ENCODE measurements at places on chromosomes 11 and 22.

GRCh38 chr11:118661425-118662301 lies 17.8 kb downstream of the TREH start:
- DNase-seq = no peak

DNA sequence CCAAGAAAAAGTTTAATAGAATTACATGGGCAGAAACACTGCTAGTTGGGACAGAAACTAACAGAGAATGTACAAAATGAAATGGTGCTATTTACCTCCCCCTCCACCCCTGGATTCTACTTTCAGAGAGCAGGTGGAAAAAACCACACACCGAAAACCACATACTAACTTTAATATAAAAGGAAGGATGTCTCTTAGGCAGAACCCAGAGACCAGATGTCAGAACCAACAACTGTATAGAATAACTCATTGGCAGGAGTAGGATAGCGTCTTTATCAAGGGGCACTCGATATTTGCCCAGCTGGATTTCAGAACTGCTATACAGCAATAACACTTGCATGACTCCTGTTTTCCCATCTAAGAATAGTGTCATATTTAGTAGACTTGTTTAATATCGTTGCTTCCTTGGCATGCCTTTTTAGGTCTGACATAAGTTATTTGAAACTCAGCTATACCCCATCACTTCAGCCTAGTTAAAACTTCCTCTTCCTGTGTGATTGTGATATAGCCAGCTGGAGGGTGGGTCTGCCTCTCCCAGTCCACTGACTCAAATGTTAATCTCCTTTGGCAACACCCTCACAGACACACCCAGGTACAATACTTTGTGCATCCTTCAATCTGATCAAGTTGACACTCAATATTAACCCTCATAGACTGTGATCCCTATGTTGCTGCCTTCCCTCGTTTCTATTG lies 1.2 kb downstream of the SLC22A25 start:
- DNase-seq = no peak

DNA sequence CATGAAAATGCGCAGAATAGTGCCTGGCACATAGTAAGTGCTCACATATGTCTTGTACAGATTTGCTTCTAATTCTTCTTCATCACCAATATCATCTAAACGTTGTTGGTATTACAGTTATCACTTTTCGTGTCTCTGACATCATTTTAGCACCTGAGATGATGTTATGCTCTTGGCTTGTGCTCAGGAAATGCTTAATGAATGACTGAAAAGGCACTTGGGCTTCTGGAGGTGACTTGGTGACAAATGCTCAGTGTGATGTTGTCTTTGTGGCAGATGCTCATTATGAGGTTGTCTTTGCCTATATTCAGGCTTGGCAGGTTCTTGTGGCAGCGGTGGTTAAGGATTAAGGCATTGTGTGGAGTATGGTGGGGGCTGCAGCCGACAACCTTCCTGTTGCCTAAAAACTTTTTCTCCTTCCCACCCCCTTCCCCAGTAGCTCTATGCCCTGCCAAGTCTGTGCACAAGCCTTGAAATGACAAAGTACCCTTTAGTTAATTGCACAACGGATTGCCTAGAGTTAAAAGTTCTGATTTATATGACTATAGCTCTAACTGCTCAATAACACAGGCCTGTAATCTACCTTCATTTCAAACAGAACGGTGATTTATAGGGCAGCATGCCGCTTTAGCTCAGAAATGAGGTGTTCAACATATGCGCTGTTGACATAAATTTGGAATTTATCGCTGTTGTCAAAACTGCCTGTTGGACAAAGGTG lies 82.5 kb downstream of the ZBTB16 start:
- DNase-seq = no peak

DNA sequence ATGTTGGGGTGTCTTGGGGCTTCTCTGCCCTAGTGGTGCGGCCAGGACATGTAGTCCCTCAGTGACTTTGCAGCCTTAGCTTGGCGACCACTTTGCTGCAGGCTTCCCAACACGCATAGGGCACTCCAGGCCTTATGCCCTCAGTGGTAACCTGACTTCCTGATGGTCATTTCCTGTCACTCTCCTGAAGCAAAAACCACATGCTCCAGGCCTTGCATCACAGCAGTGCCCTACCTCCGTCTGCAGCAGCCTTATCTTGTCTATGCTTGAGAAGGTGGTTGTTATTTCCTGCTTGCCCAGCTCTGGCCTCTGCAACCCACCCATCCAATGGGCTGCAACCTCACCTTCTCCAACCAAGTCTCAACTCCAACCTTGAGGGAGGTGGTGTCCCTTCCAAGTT lies 33.4 kb upstream of the PISD start:
- no peak for DNase-seq

DNA sequence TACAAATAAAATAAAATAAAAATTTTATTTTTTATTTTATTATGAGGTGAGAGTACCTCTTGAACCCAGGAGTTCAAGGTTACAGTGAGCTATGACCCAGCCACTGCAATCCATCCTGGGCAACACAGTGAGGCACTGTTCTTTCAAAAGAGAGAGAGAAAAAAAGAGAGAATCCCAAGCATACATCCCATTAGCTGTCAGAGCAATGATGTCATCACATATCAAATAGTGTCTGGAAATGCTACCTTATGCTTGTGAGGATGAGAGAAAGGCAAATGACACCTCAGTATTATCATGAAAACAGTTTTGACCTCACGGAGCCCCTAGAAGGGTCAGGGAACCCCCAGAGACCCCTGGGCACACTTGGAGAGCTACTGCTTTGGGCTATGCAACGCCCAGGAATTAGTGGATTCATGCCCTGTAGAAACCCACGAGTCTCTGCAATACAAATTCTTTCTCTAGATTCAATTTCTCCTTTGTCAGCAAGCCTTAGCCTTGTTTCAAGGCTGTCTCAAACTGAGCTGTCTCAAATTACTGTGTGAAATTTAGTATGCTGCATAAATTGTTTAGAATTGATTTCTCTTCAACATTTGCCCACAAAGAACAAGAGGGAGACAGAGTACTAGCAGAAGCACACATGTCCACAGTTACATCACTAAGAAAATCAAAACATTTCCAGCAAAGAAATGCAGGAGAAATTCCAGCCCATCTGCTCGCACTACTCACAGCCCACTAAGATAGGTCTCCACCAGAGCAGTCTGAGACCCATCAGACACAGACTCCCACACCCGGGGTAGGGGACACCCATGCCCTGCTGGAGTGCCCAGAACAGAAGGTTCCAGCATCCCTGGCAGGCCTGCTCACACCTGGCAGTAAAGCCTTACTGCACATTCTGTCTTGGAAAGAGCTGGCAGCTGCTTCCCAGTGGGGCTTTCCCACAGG lies 18.1 kb downstream of the DGCR2 start:
- peak; percentile 19 for DNase-seq

DNA sequence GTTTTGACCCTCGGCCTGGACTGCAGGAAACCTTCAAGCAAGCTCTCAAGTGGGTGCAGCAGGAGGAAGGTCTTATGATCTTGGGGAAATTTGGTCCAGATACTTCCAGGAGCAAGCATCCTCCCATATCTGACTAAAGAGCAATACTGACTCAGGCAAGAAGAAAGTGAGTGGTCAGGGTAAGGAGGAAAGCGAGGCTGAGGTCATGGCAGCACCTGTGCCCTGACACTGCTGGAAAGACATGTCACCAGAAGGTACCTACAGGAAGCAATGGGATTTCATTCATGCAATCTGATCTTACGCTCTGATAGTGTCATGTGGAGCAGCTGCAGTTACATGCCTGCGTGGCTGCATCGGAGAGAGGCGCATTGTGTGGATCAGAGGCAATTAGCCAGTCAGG lies 6.5 kb upstream of the TOP3B start:
- no peak for DNase-seq

DNA sequence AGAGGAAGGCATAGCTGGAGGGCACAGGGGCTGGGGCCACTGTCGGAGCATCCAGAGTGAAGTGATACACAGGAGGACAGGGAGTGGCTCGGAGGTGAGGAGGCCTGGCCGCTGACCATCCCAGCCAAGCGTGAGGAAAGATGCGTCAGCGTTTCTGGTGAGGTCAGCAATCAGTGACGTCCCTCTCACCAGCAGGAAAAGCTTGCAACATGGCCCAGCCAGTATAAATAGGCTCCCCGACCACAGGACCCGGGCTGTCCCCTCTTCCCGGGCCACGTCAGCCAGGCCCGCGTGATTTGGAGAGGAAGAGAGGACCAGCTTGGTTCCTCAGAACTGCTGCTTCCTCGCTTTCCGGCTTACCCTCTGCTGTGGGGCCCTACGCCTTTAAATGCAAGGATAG lies 4.2 kb upstream of the OSM start:
- DNase-seq = no peak

- DNase-seq = peak; percentile 77
These were observed 66.5 kb downstream of the GGTLC2 start for GRCh38 chr22:22710719-22711531.

- peak; percentile 51 for DNase-seq
These were observed 60.0 kb downstream of the MED15 start for GRCh38 chr22:20567371-20567847.

- no peak for DNase-seq
These were observed 50.7 kb upstream of the CD44 start for GRCh38 chr11:35088226-35088625.

DNA sequence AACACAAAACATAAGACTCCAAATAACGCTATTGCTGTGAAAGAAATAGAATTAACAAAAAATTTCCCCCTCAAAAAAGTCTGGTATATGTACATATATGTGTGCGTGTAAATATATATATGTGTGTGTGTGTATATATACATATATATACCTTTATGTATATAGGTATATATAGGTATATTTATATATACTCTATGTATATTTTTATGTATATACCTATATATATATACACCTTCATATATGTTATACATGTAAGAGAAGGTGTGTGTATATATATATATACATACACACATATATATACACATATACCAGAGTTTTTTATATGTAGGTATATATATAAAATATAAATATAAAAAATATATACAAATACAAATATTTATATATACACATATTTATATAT lies 199.2 kb downstream of the RAB38 start:
- DNase-seq = no peak

DNA sequence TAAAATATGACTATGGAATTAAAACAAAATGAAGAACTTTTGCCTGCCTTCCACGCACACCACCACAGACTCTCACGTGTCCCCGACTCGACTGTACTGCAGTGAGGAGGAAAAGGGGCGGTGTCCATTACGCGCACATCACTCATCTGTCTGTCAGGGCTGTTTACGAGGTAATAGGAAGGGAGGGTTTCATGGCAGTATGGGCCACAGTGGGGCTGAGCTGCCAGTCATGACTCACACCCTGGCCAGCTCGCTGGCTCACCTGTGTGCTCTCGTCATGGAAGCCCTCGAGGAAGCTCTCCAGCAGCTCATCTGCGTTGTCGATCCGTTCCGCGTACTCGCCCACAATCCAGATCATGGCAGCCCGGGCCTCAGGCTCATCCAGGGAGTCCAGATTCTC lies 33.5 kb upstream of the RASL10A start:
- no peak for DNase-seq

- no peak for DNase-seq
These were observed 92.3 kb downstream of the BLID start for GRCh38 chr11:122023614-122024250.

- peak; percentile 19 for DNase-seq
These were observed 88.3 kb downstream of the BDNF start for GRCh38 chr11:27611947-27612455.

GRCh38 chr11:130477586-130478203 lies 29.2 kb downstream of the ADAMTS15 start:
- DNase-seq = no peak

- no peak for DNase-seq
These were observed 3.8 kb upstream of the CTSD start for GRCh38 chr11:1767399-1768140.

GRCh38 chr22:49295465-49295743 lies 532.3 kb downstream of the BRD1 start:
- DNase-seq = no peak

DNA sequence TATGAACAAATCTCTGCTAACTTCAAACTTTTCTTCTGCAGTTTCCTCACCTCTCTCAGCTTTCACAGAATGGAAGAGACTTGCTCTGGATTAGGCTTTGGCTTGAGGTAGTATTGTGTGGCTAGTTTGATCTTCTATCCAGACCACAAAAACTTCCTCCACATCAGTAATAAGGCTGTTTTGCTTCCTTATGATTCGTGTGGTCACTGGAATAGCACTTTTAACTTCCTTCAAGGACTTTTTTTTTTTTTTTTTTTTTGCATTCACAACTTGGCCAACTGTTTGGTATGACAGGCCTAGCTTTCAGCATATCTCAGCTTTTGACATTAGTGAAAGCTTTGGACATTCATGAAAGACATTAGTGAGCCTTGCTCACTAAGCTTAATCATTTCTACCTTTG lies 47.5 kb upstream of the LRRC55 start:
- DNase-seq = no peak

DNA sequence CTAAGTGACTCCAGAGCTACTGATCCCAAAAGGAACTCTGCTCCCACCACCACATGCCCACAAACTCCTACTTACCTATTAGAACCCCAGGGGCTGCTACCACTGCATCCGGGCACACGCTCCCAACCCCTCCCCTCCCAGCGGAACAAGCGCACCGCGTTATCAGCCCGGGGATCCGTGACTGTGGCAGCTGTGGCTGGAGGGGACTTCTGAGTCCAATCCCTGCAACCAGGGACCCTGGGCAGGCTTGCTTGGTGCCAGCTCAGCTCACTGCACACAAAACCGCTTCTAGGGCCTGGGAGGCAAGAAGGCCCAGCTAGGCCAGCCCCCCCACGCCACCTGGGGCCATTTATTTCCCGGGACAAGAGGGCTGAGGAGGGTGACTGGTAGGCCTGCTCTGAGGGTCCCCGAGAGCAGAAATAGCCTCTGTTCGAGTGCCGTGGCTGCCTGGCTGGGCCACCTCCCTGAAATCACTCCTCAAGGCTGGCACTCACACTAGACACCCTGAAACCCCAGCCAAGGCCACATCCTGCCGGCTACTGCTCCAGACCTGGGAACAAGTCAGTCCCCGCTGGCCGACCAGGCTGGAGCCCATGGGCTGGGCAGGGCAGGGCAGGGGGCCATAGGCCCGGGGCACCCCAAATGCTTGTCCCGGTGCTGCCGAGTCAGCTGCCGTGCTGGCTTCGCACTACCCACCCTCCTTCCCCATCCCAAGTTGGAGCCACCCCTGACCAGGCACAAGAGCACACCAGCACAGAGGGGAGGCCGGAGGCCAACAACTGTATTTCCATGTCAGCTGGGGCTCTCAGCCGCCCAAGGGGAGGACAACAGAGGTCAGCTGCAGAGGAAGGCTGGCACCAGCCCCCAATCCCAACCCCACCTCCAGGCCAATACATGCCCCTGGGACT lies 1.9 kb upstream of the IFITM10 start:
- no peak for DNase-seq

DNA sequence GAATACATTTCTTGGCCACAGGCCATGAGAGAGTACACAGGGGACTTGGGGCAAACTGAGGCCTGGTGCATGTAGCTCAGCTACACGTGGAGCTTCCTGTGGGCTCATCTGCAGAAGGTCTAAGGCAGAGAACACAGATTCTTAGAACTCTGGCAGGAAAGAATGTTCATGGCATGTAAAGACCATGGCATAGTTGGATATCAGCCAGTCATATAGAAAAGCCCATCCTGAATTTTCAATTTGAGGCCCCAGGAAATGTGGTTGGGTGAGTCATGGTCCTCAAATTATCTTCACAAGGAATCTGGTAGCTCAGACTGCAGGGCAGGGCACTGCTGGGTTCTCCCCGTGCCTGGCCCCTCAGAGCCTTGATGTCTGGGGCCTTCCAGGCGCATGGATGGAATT lies 13.7 kb upstream of the ST3GAL4 start:
- DNase-seq = peak; percentile 61
